ENCODE measurements at places on chromosomes 6 and 20. TPM values are rescaled to one million over a fixed set of nuclear protein-coding genes. Genes with fewer than 3 reads are reported as not detected.

DNA sequence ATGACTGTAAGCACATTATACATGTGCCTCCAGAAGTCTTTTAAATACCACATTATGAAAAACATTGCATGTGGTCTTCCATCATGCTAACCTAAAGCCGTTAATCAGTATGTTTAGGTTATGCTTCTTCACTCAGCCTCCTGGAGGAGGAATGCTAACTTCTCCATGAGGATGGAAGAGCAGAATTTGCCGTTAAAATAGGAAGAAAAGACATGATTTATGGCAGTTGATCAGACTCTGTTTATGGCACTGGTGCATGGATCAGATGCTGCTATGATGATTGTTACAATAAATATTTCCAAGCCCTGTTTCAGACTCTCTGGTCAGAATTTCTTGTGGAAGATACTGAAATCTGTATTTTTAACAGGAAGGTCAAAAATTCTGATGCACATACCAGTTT lies 31.7 kb downstream of the MAP3K4 start:
- peak; percentile 36 for DNase-seq

CCM2L gene
- not detected for total RNA-seq

RGL2 gene
- 4.1 TPM for total RNA-seq

DNA sequence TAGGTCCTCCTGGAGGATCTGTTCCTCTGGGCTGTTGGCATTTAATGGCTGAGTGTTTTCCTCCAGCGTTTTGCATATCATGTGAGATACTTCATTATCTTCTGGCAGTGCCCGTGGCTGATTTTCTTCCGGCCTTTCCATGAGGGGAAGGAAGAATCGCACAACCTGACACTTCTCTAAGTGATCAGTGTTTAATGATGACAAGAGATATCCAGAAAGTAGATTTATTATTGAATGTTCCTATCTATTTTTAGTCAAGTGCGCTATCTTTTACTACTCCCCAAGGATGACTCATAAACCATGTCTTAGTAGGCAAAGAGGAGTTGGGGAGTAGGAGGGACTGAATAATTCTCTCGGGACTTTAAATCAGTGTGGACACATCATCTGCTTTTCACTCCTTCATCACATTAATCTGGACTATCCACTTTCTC lies 149.7 kb downstream of the PLCB4 start:
- peak; percentile 69 for DNase-seq

DNA sequence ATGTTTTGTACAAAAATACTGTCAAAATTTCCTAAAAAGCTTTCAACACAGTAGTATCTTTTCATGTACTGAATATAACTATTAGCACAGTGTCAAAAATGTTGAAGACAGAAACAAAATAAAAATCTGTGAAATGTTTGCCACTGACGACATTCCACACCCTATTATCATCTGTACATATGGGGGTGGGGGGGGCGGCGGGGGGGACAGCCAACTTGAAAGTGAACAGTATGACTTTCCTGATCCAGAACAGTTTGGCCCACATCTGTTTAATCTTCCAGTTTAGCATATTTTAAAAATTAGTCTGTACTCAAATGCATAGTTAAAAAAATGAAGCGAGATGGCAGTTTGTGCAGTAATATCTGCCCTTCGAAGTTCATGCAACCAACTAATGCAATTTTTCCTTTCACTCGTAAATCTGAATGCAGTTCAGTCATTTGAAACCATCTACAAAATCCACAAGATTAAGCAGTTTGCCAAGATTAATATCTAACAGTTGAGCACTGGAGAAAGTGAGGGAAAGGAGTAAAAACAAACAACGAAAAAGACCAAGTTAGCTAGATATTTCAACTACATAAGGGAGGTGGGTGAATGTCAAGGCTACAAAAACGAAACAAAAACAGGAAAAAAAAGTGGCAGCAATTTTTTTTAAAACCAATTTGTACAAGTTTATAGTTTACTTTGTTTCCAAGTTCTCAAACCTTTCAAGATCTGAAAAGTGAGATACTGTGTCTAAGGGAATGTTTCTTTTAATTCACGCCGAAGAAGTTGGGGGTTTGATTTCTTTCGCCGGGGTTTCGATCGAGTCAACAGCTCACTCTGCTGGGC lies 1.9 kb downstream of the CITED2 start:
- DNase-seq: peak; percentile 18

DNA sequence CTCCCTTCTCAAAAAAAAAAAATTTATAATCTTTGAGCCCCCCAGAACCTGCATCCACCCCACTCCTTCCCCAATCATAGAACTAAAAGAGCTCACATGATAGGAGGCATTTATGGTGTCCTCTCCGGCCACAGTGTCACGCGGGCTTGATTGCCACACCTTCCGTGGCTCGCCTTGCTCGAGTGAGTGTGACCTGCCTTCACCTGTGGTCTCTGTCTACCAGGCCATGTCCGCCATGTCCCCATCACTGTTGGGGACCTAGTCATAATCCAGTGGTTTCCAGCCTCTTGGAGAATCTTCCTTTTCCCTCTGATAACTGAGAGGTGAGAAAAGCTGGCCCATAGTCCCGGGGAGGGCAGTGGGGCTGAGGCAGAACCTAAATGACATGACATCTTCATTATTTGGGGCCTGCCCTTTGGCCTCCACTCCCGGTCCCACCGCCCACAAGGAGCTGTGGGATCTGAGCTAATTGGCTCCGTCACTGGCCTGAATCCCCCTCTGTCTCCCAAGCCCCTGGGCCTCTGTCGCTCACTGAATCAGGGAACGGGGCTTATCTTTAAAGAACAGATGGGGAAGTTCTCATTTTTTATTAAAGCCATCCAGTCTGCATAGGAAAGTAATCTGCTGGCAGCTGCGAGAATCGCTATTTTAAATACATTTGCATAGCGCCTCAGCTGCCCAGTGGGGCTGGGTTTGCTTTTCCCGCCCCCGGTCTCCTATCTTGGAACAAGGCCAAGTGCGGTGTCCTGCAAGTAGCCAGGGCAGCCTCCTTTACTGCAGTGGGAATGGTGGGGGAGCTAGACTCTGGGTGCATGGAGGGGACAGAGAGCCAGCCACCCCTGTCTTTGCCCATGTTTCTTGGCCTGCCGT lies 197.6 kb upstream of the PMEPA1 start:
- no peak for DNase-seq

DNA sequence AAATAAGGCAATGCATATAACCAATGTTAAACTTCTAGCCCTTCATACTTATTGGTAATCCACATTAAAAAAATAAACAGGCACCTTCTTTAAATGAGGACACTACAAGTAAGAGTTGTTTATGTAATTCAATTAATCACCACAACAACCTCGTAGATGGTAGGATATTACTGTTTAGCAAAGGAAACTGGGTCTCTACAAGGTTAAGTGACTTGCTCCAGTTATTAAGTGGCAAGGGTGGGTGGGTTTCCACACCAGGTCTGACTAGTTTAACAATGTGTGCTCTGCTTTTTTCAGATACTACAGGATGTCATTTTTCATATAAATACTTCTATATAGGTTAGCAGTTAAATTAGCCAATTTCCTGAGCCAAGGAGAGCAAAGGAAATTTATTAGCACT lies 129.1 kb downstream of the MAN1A1 start:
- no peak for DNase-seq

GRCh38 chr20:1438361-1438760 lies 28.3 kb downstream of the NSFL1C start:
- DNase-seq: no peak

GRCh38 chr6:23447731-23448130 lies 678.3 kb upstream of the NRSN1 start:
- no peak for DNase-seq

GRCh38 chr6:37987018-37987417 lies 167.5 kb downstream of the ZFAND3 start:
- peak; percentile 60 for DNase-seq

GRCh38 chr6:122790028-122790422 lies 967 bp downstream of the SMPDL3A start:
- DNase-seq: no peak

- DNase-seq: peak; percentile 14
Measured at GRCh38 chr6:13355999-13356785, 27.9 kb upstream of the TBC1D7 start.

ENPP3 gene
- total RNA-seq: not detected

DNA sequence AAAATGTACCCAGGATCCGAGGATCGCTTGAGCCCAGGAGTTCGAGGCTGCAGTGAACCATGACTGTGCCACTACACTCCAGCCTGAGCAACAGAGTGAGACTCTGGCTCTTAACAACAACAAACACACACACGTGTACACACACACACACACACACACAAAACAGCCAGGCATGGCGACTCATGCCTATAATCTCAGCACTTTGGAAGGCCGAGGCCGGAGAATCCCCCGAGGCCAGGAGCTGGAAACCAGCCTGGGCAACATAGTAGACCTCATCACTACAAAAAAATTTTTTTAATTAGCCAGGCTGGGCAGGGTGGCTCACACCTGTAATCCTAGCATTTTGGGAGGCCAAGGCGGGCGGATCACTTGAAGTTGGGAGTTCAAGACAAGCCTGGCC lies 23.3 kb upstream of the ARFGEF2 start:
- peak; percentile 67 for DNase-seq

GRCh38 chr20:36105711-36106226 lies 48.8 kb upstream of the EPB41L1 start:
- DNase-seq: no peak

- DNase-seq: no peak
Measured at GRCh38 chr20:40771848-40772511, 82.9 kb upstream of the MAFB start.

DNA sequence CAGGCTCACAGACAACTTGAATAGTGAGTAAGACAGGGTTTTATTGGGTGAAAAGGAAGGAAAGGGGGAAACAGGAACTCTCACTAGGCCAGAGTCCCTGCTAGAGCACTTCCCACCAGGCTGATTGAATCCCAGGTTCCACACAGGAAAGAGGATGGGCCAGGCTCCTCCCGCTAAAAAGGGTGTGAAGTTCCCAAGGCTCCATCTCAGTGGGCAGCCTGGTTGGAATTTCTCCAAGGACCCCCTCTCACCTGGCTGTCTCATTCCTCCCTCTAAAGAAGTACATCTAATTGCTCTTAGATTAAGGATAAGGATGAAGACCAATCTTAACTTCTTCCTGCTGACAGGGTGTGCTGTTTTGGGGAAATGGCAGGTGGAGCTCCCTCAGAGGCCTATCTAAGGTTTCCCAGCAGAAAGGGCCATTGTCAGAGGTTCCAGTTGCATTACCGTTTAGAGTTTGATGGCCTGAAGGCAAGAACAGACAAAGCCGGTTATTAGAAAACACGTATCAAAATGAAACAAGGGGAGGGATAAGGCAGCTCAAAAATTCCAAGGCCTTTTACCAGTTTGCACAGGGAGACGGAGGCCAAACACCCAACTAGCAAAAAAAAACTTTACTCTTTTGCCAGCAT lies 21.5 kb downstream of the COL19A1 start:
- no peak for DNase-seq

DNA sequence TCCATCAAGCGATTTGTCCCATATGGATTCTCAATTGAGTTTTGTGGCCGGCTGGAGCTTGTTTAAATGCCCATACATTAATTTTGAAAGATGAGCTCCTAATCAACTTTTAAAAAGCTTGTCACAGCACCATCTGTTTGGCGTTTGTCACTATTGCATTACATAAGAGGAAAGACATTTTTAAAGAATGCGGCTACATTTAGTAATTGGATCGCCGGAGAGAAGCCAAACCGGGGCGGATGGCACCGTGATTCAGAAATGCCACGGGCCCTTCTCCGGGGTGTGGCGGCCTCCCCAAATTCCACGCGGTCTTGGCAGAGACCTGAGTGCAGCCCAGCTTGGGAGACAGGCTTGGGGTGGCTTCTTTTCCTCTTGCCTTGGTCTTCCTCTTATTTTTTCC lies 67.7 kb upstream of the ZNFX1 start:
- peak; percentile 32 for DNase-seq

GRCh38 chr6:37934276-37934675 lies 114.7 kb downstream of the ZFAND3 start:
- DNase-seq: peak; percentile 56

REM1 gene
- total RNA-seq: not detected

- no peak for DNase-seq
Measured at GRCh38 chr6:156199182-156199581, 578.0 kb upstream of the ARID1B start.

DNA sequence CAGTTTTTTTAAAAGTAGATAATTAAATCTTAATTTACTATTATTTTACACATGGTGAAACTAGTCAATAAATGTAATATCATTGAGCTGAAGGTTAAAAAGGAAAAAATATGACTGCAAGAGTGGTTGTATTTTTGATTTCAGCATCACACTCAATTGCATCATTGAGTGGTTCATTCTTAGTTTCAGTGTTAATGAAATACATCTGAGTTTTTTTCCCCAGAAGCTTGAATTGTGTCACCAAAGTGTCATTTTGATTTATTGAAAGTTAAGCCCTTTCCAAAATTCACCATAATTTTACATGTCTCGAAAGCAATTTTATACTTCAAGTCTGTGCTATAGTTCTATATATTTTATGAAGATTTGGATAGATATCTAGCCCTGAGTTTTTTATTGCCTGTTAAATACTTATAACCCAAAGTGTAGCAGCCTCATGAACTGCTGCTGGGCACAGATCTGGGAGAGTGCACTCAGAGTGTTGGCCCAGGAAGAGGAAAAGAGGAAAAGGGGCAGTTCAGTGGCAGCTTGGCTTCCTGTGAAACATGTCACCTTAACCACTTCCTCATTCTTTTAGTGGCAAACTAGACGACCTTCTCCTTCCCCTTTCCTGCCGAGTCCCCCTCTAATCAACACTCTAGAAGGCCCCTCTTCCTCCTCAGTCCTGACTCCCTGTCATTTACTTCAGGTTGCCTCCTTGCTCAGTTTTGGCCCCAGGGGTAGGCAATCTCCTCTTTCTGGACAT lies 140.7 kb downstream of the ESR1 start:
- DNase-seq: no peak

- DNase-seq: no peak
Measured at GRCh38 chr20:46975976-46976375, 81.3 kb downstream of the EYA2 start.

GRCh38 chr6:138107752-138108592 lies 753 bp upstream of the PERP start:
- DNase-seq: no peak

ELOVL2 gene
- total RNA-seq: 10.6 TPM

DNA sequence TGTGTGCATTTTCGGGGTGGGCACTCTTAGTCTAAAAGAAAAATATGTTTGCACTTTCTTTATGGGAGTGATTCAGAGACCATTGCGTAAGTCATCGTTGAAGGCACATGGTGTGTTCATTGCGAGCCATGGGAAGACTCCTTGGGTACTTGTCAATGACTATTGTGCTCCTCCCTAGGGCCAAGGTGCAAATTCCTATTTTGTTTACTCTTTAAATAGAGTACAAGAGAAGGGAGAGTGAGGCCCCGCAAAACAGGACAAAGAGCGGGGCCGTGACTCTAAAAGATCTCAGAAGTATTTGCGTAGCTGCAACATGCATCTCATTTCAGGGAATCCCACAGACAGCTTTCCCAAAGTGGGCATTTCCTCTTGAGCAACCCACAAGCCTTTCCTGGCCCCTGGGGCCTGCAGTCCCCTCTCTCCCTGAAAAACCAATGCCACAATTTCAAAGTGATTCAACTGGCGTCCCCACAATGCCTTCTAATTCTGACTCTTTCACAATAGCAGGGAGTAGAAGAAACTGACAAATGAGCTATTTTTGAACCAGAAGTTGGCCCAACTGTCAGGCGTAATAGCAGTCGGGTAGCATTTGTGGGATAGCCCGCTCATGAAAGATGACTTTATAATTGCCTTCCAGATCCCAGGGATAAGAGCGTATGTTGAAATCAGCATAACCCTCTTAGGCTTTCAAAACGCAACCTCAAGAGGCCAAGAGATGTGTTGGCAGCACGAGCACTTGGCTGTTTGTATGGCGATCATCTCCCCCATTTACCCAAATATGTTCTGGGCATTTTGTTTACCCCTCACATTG lies 277.9 kb upstream of the BMP2 start:
- DNase-seq: no peak
